ENCODE measurements at places on chromosomes 12 and 14. TPM values are rescaled to one million over a fixed set of nuclear protein-coding genes. Genes with fewer than 3 reads are reported as not detected.

ANO2 gene
- not detected for total RNA-seq

CMA1 gene
- not detected for total RNA-seq

GPR84 gene
- total RNA-seq = 0.59 TPM

NTS gene
- total RNA-seq = not detected

CFAP251 gene
- total RNA-seq = 0.35 TPM

TPPP2 gene
- total RNA-seq = not detected

BRI3BP gene
- total RNA-seq = 21.9 TPM

COL2A1 gene
- total RNA-seq = 0.33 TPM

KIF5A gene
- 1.9 TPM for total RNA-seq

ETNK1 gene
- total RNA-seq = 77.7 TPM

C1RL gene
- 21.8 TPM for total RNA-seq

ALDH6A1 gene
- total RNA-seq = 13.8 TPM

WIF1 gene
- total RNA-seq = not detected

LAG3 gene
- 320 TPM for total RNA-seq

PIK3C2G gene
- total RNA-seq = not detected

RIMBP2 gene
- total RNA-seq = not detected

NEMP1 gene
- total RNA-seq = 66.1 TPM

VRTN gene
- not detected for total RNA-seq

NINJ2 gene
- total RNA-seq = 7.4 TPM

MEG3 gene
- total RNA-seq = not detected

PSEN1 gene
- total RNA-seq = 33.9 TPM

All from activated CD8-positive, alpha-beta memory T cell treated with anti-CD3 and anti-CD28 coated beads, Interleukin-2, amount 10 ng/mL, durations not matched to agents 7 days and 5 days (primary cell).